ENCODE measurements at places on chromosomes 5 and 9.

- DNase-seq = no peak
Observed at GRCh38 chr5:74109344-74109743, 483.3 kb downstream of the ARHGEF28 start.

DNA sequence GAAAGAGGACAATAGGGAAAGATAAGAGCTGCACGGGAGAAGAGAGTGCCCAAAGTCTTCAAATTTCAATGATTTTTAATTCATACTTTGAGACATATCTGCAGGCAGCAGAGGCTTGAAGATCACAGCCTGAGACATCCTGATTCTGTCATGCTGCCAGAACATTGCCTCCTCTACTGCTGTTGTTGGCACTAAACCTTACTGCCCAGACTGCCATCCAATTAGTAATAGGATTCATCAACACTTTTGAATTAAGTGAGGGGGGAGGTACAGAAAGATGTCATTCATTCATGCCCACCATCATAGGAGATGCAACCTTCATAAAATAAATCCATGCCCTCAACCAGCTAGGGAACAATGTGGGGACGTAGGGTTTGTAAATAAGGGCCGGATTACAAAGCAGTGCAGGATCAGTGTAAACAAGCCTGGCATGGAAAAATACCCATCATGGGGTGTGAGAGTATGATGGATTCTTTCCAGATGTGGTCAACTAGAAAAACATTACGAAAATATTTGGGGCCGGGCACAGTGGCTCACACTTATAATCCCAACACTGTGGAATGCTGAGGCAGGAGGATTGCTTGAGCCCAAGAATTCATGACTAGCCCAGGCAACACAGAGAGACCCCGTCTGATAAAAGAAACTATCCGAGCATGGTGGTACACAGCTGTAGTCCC, 122.1 kb upstream of the DAPK1 start:
- no peak for DNase-seq

DNA sequence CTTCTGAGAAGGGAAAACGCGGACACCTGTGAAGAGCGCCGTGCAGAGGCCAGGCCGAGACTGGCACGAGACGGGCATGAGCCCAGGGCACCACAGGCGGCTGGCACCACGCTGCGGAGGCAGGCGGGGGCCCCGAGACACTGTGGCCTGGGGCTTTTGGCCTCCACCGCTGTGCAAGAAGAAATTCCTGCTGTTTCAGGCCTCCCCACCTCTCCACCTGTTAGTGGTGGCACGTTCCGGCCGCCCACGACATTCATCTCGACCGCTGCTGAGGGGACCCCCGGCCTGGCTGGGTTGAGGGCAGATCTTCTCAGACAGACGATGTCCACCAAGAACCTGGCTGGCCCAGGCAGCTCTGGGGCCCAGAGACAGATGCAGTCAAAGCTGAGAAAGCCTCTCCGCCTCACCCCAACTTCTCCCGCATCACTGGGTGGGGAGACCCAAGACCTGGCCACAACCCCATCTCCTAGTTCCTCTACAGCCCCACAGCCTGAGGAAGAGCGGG, 11.5 kb downstream of the NACC2 start:
- DNase-seq = no peak

DNA sequence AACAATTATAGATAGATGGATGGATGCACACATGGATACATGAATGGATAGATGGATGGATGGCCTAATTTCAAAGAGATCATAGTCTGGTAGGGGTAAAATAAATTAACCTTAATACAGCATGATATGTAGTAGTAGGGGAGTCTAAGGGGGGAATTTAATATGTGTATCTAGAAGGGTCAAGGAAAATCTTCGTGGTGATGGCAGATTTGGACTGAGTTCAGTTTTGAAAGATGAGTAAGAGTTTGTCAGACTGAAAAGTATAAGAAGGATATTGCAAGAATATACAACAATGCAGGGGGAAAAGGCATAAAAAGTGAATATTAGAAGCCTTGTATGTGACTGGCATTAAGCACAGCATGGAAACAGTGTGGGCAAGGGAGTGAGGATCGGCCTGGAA, 98.7 kb downstream of the ZNF462 start:
- no peak for DNase-seq

DNA sequence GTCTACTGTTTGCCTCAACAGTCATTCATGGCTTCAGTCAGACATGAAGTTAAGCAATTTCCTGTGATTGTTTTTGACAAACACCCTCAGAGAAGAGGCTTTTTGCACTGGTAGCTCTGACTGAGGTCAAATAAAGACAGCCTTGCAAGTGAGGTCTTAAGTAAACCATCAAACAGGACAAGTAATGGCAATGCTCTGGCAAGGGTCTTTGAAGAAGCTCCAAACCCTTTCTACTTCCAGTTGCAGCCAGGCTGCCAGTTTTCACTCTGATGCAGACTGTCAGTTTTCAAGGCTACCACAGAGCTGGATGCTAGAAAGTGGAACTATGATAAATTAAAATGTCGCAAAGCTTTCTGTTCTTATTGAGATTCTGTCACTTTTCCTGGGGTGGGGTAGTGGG, 421.5 kb upstream of the PTGER4 start:
- no peak for DNase-seq

GRCh38 chr5:31232273-31232888, 38.9 kb downstream of the CDH6 start:
- peak; percentile 35 for DNase-seq

Measured in GM12865 (cell line).